NCI-H1417 treated with DMSO at 0.1 percent for 48 hours (cell line): ENCODE measurements at places on chromosomes 5 and 9.

- no peak for DNase-seq
These were observed 267.0 kb downstream of the EBF1 start for GRCh38 chr5:158832731-158833130.

GRCh38 chr5:59430066-59430685 lies 463.4 kb downstream of the PDE4D start:
- DNase-seq, result no peak

GRCh38 chr5:141952020-141952419 lies 6.0 kb downstream of the PCDH12 start:
- DNase-seq, result no peak

DNA sequence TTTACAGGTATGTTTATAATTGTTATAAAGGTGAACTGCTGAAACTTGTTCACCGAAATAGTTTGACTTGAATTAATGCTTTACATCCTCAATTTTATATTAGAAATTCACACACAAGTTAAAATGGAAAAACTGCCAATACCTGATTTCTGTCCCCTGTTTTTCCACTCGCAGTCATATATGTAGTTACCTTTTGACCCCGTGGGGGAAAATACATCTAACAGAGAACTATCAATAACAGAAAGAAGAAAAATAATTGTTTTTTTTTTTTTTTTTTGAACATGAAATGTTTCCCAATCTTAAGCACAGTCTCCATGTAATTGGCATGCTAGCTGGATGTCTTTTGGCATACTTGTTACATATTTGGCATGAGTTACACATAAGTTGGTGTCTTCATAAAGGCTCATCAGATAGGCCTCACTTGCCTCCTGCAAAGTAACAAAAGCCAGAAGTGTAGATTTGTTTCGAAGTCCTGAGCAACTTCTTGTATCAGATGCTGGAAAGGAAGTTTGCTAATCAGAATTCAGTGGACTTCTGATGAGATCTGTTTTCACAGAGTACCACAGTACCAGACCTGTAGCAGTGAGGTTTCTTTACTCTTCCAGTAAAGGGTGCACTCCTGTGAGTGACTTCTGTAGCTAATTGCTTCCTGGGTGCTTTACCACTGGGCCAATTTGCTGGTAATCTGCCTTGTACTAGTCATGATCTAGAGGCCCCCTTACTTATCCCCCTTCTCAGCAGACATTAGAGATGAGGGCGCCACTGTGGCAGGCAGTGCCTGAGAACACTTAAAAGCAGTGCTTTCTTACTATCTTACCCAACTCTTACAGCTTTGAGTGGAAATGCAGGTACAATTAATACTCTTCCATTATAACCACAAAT lies 36.2 kb upstream of the CXXC5 start:
- no peak for DNase-seq

DNA sequence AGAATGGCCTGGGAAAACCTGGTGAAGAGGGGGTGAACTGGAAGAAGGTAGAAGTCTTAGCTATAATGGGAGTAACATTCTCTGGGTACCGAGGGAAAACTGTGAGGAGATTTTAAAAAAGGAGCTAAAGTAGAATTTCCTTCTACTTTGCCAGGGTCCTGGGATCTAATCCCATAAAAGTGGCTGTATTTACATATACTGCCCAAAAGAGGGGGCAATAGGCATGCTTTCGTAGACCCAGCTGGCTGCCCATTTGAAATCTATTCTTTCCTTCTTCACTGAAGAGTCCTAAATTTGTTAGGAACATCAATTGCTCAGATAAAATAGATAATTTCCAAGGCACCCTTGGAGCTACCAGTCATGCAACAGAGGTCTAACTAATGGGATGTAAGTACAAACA lies 159.2 kb downstream of the CDC42SE2 start:
- no peak for DNase-seq

DNA sequence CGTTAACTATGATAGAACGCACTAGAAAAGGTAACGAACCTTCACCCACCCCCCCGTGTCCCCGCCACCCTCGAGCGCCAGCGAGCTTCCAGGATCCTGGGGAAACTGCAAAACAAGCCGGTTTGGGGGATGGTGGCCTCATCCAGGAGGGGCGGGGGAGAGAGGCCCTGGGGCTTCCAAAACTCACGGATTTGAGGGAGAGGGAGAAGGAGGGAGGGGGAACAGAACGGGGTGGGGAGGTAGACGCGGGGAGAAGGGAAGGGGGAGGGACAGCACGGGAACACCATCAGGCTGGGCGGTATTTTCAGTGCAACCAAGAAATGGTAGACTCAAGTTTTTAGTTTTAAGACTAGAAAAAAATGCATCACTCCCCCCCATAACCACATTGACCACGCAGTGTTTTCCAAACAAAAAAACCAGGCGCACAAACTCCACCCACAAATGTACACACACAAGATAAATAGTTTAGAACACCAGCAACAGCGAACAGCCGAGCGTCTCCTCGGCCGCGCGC lies 1.4 kb downstream of the NRARP start:
- DNase-seq, result no peak

- DNase-seq, result no peak
These were observed 38.9 kb downstream of the BICD2 start for GRCh38 chr9:92725766-92726165.

GRCh38 chr9:93159601-93160471 lies 24.1 kb upstream of the WNK2 start:
- DNase-seq, result peak; percentile 56

- no peak for DNase-seq
These were observed 30.6 kb upstream of the TRIM32 start for GRCh38 chr9:116656501-116656971.

DNA sequence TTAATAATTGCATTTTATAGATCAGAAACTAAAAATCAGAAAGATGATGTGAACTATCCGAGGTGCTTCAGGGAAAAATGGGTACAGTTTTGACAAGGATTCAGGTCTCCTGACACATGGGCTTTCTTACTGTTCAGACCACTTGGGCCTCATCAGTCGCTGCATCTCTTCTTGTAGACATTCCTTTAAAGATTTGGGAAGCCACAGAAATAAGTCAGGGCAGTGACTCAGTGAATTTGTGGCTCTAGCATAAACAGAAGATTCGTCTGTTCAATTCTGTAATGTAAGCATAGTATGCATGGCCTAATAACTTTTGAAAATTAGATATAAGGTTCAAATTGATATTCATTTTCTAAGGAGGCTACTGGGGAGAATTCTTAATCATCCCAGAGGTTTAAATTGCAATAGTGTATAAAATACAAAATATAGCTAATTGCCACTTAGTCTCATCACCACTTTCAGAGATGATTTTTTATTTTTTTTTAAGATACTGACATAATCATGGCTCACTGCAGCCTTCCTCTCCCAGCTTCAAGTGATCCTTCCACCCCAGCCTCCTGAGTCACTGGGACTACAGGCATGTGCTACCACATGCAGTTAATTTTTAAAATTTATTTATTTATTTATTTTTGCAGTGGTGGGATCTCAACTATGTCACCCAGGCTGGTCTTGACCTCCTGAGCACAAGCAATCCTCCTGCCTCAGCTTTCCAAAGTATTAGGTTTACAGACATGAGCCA lies 48.9 kb downstream of the RASEF start:
- DNase-seq, result no peak
